Mesenchymal stem cell (in vitro differentiated cells and primary cell): ENCODE measurements at places on chromosomes 2 and 18.

DNA sequence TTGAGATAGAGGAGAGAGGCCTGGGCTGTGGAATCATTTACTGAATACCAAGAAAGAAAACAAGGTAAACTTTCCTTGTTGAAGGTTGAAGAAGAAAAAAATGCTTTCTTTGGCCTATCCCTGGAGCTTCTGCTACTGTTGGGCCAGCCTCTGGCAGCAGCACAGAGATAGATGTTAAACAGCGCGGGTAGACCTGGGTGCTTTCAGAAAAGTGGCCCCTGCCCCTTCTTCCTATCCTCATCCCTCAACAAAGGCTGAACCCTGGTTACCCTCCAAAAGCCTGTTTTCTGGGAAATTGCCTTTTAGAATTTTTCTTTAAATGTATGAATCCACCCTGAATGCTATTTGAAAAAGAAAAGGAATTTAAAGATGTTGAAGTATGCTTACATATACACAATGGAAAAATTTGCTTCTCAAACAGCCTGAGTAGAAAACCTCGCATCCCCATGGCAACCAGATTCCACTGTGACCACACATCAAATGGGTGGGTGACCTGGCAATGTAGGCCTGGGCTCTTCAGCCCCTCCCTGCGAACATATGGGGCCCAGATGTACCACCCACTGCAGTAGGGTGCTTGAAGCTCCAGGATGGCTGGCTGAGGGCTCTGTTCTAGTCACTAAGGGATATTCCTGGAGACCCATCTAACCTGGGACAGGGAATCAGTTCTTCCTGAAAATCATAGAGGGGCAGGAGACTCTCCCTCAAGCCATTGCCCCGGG is 23.4 kb upstream of the CHRNA1 start:
- H3K27ac ChIP-seq: peak overlapping the region; percentile 97
- DNase-seq: peak; percentile 97
- no peaks in the 10 kb centered on the region for H3K36me3 ChIP-seq
- no peak overlapping the region for H3K4me3 ChIP-seq
- H3K27me3 ChIP-seq: no peaks in the 10 kb centered on the region

DNA sequence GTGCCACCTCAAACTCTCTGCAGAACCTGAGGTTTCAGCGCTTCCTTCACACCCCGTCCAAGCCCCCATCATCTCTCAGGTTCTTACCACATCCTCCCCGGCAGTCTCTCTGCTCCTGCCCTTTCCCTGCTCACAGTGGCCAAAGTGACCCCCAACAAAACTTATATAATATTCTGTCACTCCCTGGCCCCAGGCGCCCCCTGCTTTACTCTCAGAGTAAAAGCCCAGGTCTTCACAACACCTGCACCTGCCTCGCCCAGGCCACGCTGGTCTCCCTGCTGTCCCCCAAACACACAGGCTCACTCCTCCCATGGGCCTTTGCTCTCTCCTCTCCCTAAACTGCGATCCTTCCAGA is 6.4 kb downstream of the ITGB1BP1 start:
- DNase-seq: no peak
- H3K27ac ChIP-seq: no peak overlapping the region
- no peaks in the 10 kb centered on the region for H3K27me3 ChIP-seq
- peaks cover 3% of the 10 kb centered on the region for H3K4me1 ChIP-seq
- H3K36me3 ChIP-seq: peaks cover 48% of the 10 kb centered on the region

DNA sequence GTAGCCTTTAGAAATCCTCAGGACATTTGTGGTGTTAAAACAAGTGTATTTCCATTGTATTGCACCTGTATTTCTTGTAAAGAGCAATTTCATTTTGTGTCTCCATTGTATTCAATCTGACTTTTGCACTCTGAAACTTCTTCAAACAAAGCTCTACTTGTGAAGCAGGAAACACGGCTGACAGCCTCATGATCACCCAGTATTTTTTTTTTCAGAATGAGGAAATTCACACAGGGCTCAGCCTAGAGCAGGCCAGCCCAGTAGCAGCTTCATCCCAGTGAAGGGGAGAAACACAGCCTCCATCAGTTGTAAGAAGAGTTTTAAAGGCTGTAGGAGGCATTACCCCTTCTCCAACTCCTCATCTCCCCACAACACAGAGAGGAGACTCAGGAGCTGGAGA is 175.9 kb upstream of the KLHL29 start:
- no peak for DNase-seq
- no peak overlapping the region for H3K4me3 ChIP-seq
- H3K27me3 ChIP-seq: peaks cover 6% of the 10 kb centered on the region
- H3K4me1 ChIP-seq: no peaks in the 10 kb centered on the region
- no peaks in the 10 kb centered on the region for H3K36me3 ChIP-seq

DNA sequence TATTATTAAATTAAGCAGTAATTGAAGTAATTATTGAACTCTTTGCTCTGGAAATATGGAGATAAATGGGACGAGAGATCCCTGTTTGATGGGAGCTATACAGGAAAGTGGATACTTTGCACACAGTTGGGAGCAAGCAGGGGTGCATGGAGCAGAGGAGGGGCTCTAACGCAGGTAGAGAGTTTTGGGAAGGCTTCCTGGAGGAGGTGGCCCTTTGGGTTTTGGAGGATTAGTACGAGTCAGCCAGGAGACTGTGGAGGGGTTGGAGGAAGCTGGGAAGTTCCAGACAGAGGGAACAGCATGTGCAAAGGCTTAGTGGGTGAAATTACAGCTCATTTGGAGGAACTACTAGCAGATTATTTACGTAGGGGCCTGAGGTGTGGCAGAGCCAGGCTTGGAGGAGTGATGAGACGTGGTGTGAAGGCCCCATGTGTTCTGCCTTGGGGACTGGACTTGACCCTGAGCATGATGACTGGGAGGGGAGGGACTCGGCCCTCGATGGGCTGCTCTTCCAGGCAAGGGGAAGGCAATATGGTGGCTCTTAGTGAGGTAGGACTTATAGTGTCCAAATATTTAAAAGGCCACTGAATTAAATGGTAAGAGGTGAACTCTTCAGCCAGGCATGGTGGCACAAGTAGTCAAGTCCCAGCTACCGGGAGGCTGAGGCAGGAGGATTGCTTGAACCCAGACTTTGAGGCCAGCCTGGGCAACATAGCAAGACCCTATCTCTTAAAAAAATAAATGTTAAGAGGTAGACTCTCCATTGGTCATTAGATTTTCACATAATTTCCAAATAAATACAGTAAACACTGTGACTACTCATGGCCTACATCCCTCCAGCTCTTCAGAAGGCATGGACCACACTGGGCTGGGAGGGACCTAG is 30.2 kb downstream of the GREB1 start:
- DNase-seq: no peak
- H3K4me3 ChIP-seq: no peak overlapping the region
- no peaks in the 10 kb centered on the region for H3K36me3 ChIP-seq
- peaks cover 2% of the 10 kb centered on the region for H3K4me1 ChIP-seq
- no peak overlapping the region for H3K27ac ChIP-seq

GRCh38 chr2:128720080-128721022 is 401.7 kb upstream of the HS6ST1 start:
- peaks cover 16% of the 10 kb centered on the region for H3K27me3 ChIP-seq
- no peak for DNase-seq
- H3K4me3 ChIP-seq: no peak overlapping the region
- H3K36me3 ChIP-seq: no peaks in the 10 kb centered on the region
- no peaks in the 10 kb centered on the region for H3K4me1 ChIP-seq
- H3K27ac ChIP-seq: no peak overlapping the region

- no peaks in the 10 kb centered on the region for H3K27me3 ChIP-seq
- no peak overlapping the region for H3K27ac ChIP-seq
- DNase-seq: peak; percentile 53
- H3K4me3 ChIP-seq: no peak overlapping the region
These were observed 115.3 kb upstream of the ITGB6 start for GRCh38 chr2:160315337-160315736.

- H3K4me3 ChIP-seq: no peak overlapping the region
- no peak overlapping the region for H3K27ac ChIP-seq
- H3K36me3 ChIP-seq: no peaks in the 10 kb centered on the region
- no peak for DNase-seq
These were observed 13.4 kb upstream of the PAX3 start for GRCh38 chr2:222311978-222312738.

- H3K27ac ChIP-seq: no peak overlapping the region
- no peaks in the 10 kb centered on the region for H3K27me3 ChIP-seq
- H3K4me3 ChIP-seq: no peak overlapping the region
- peaks cover 1% of the 10 kb centered on the region for H3K4me1 ChIP-seq
- no peaks in the 10 kb centered on the region for H3K36me3 ChIP-seq
These were observed 14.6 kb upstream of the KYNU start for GRCh38 chr2:142862847-142863246.

DNA sequence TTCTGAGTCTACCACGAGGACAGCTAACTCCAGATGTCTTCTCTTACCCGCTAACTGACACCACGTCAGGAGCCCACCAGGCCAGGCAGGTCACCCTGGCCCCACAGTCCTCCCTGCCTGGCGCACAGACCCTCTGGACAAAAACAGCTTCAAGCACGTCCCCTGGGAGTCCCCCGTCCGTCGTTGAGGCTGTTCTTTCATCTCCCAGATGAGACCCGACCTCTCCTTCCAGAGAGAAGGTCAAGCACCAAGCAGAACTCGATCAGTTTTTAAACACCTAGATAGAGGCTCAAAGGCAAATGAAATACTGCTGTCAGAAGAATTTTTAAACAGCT is 57.8 kb downstream of the PARD6G start:
- H3K4me3 ChIP-seq: no peak overlapping the region
- no peaks in the 10 kb centered on the region for H3K27me3 ChIP-seq
- no peaks in the 10 kb centered on the region for H3K36me3 ChIP-seq
- no peak overlapping the region for H3K27ac ChIP-seq
